Caudate nucleus (tissue), 63 donors: ENCODE measurements at places on chromosomes 12 and 14.

- no peak for DNase-seq
These were observed 19.3 kb upstream of the CCER1 start for GRCh38 chr12:90974286-90974685.

GRCh38 chr12:32264961-32265360, 134.4 kb upstream of the FGD4 start:
- DNase-seq, result no peak

DNA sequence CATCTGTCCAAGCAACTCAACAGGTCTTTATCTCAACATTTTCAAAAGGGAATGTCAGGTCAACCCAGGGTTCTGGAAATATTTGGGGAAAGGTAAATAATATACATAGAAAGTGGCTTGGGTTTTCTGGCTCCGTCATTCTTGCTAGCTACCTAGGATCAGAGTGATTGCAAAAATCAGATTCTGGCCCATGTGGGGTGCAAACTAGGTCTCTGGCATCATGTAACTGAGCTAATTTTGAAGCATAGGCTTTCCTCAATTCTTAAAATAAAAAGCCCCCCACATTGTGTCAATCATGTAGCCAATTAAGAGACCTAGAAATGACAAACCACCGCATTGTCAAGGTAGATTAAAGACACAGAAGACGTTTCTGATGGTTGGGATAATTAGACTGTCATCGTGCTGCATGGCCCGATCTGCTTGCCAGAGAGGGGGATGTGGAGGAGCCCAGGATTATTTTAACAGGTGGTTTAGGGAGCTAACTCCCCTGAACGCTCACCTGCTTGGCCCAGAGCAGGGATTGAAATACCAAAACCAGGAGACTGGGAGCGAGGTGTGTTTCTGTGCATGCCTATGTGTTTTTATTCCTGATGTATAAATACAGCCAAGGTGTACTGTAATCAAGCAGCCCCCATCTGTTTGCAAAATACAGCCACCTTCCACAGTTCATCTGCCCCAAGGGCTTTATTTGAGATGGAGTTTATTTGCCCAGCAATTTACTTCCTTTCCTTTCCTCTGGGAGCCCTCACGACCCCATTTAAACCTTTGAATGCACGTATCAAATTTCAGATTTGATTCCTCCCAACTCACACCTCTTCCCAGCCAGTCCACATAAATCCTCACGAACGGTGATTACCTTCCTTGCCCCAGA, 189.5 kb downstream of the TTC8 start:
- no peak for DNase-seq

GRCh38 chr14:98608071-98609060, 663.6 kb downstream of the BCL11B start:
- DNase-seq, result no peak

DNA sequence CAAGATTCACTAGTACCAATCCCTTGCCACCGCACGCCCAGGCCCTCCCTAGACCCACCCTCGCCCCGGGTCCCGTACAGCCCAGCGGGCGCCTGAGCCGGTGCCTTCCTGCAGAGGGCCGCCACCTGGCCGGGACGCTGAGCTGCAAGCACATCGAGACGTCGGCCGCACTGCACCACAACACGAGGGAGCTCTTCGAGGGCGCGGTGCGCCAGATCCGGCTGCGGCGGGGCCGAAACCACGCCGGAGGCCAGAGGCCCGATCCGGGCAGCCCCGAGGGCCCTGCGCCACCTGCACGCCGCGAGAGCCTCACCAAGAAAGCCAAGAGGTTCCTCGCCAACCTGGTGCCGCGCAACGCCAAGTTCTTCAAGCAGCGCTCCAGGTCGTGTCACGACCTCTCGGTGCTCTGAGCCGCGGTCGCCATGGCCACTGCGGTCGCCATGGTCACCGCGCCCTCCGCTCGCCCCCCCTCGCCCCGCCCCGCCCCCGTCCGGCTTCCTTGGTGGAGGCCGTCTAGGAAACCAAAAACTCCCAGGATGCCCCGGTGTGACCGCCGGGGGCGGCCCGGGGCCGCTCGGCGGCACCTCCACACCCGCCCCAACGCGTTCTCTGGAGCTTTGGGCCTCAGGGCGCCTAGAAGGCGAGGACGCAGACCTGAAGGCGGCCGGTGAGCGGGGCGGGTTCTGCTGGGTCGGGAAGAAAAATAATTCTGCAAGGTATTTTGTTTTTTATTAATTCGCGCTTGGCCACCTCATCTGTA, 3.7 kb downstream of the REM2 start:
- DNase-seq, result no peak

GRCh38 chr14:54857830-54858269, 44.8 kb downstream of the GCH1 start:
- no peak for DNase-seq

GRCh38 chr14:69346710-69347109, 51.4 kb downstream of the ERH start:
- no peak for DNase-seq

- DNase-seq, result no peak
These were observed 149.7 kb downstream of the C12orf75 start for GRCh38 chr12:105480162-105480561.

- no peak for DNase-seq
These were observed 33.8 kb downstream of the CCDC92 start for GRCh38 chr12:123938679-123939480.

- no peak for DNase-seq
These were observed 8.5 kb upstream of the ACTN1 start for GRCh38 chr14:68987653-68988036.

DNA sequence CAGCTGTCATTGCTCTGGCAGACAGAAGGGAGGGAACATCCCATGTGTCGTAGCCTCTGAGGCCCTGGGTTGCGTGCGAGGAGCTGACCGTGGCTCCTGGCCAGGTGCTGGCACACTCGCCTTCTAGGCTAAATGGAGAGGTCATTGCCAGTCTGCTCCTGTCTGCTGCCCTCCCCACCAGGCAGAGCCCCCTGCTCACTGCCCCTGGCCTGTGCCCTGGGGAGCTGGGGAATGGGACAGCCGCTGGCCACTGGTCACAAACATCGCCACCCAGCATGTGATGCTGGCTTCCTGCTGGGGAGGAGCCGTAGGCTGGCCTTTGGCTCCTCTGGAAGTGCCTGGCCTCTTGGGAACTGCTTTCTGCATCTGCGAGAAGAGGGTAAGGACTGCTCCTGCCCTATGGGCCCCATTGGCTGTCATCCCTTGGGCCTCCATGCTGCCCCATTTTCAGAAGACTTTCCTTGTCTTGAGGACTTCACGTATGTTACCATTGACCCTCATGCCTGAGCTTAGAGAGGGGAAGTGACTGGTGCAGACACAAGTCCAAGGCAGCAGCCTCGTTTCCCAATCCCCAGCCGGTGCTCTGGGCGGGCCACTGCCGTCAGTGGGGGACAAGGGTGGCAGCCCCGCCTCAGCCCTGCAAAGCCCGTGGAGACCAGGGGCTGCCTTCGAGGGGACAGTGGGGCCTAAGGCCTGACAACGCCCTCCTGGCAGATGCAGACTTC, 2.0 kb upstream of the TNFAIP2 start:
- DNase-seq, result no peak

DNA sequence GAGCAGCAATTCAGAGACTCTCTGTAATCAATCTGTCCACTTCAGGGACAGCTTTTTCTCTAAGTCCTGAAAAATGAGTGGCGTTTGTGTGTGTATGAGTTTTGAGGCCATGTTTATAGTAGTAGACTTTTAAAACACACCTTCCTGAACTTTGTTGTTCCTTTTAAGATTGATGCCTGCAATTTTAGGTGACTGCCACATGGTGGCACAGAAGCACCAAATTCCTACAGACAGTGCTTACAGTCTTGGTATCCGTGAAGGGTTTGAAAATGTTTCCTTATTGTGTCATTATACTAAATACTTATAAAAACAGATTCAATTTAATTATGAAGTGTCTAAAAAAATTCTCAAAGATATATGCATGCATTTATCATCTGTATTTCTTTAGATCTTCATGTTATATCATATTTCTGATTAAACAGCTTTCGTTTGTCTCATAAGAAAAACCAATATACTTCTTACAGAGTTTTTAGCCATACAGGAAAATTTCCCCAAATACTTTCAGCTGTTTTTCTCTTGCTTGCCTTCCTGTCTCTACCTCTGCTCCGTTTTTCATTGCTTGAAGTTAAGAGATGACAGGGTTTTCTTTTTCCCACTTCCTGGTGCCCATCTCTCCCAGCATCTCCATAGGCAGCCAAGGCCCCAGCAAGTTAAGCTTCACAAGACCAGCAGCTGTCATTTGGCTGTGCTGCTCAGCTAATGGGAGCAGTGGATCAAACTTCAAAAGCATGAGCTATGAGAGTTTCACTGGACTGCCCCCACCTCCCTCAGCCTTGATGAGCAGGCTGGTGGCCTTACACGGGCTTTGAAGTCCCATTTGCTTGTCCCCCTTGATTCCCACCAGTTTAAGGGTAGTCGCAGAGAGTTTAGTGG, 259.6 kb downstream of the AKAP6 start:
- DNase-seq, result no peak

DNA sequence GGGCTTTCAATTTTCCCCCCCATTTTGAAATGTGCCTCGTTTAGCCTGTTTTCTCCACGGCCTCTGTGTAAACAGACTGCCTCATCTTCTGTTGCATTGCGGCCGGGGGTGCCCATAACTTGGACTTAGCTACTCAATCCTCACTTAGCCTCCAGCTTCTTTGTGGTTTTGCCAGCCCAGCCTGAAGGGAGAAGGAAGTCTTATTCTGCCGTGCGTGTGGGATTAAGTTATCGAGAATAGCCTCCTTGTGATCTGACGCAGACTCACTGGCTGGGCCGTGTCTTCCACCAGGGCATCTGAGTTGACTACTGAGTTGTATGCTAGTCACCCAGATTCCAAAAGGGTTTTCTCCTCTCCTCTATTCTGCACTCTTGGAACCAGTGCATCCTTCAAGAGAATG, 8.1 kb downstream of the PRKAB1 start:
- no peak for DNase-seq

GRCh38 chr12:79452906-79453305, 237.9 kb downstream of the PAWR start:
- DNase-seq, result no peak

- no peak for DNase-seq
These were observed 26.8 kb downstream of the IFT43 start for GRCh38 chr14:76012354-76012753.

DNA sequence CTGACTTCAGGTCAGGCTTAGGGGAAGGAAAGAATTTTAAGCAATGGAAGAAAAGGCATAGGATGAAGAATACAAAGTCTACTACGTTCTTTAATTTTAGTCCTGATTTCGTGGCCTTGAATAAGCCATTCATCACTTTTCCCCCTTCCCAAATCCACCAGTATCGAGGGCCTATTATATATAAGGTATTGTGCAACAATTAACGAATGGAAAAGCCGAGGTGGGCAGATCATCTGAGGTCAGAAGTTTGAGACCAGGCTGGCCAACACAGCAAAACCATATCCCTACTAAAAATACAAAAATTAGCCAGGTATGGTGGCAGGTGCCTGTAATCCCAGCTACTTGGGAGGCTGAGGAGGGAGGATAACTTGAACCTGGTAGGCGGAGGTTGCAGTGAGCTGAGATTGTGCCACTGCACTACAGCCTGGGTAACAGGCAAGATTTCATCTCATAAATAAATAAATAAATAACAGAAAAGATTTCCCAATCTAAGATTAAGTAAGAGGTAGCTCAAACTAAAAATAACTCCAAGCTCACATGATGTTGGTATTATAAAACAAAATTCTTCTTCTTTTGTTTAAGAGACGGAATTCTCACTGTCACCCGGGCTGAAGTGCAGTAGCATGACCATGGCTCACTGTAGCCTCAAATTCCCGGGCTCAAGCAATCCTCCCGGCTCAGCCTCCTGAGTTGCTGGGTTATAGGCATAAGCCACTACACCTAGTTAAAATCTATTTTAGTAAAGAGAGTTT, 58.3 kb upstream of the NR2C1 start:
- no peak for DNase-seq
